ENCODE measurements at places on chromosomes 5 and 9.

- DNase-seq = no peak
Measured at GRCh38 chr5:80884929-80885328, 75.2 kb upstream of the RASGRF2 start.

DNA sequence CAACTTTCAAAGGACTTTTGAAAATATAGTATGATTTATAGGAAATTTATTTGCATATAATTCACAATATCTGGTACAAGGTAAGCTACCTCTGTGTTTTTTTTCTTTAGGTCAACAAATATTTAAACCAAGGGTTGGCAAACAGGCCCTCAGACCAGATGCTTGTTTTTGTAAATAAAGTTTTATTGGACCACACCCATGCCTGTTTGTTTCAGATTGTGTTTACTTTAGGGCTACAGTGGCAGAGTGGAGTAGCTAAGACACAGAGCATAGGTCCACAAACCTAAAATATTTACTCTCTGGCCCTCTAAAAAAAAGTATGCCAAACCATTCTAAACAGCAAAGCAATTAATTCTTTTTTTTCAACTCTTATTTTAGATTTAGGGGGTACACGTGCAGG lies 119.7 kb upstream of the CCDC152 start:
- no peak for DNase-seq

DNA sequence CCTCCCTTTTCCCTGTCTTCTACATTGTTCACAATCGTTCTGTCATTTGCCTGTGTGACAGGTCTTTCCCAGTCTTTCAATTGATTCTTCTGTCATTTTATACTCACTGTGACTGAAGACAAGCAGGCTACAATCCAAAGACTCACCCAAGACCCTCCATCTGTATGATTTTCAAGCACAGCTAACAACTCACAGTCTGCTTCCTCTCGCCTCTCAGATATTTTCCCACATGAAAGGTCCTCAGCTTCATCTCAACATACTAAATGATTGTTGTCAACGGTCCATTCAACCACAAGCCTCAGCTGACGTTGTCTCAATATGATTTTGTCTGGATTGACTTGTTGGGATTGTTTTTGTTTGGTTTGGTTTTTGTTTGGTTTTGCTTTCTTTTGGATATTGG lies 346.5 kb downstream of the NFIB start:
- DNase-seq = no peak

GRCh38 chr5:139878093-139878492 lies 82.5 kb downstream of the PSD2 start:
- no peak for DNase-seq

- no peak for DNase-seq
Measured at GRCh38 chr5:180350296-180350695, 2.8 kb downstream of the GFPT2 start.

DNA sequence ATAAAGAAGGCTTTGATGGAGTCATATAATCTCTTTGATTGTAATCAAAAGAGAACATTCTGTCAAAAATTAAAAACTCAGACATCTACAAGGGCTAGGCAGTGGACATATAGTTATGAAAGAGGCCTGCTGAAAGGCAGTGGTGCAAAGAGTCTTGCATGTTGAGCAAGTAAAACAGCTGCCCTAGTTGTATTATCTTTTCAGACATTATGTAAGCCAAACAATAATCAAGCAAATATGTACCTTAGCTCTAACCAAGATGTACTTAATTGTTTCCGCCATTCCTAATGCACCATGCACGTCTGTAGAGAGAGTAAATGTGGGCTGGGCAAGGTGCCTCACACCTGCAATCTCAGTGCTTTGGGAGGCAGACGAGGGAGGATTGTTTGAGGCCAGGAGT lies 14.3 kb downstream of the GAPT start:
- no peak for DNase-seq

GRCh38 chr5:173733831-173734501 lies 117.5 kb upstream of the BOD1 start:
- no peak for DNase-seq

DNA sequence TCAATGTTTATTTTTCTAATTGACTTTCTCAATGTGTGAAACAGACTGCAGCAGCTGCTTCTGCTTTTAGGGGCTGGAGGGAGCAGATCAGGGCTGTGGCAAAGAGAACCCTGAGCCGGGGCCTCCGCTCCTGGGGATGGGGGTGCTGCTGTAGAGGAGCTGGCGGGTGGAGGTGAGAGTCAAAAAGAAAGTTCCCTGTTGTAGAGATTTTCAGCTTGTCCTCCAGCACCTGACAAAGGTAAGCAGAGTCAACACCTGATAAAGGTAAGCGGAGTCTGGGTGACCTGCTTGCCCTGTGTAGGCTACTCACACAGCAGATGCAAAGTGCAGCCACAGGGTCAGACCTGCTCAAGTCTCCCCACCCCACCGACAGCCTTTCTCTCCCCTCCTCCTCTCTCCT lies 252.4 kb upstream of the IRX1 start:
- no peak for DNase-seq

- no peak for DNase-seq
Measured at GRCh38 chr5:172901012-172901780, 58.0 kb upstream of the RPL26L1 start.

GRCh38 chr5:145244251-145244650 lies 590.9 kb downstream of the PRELID2 start:
- DNase-seq = no peak

DNA sequence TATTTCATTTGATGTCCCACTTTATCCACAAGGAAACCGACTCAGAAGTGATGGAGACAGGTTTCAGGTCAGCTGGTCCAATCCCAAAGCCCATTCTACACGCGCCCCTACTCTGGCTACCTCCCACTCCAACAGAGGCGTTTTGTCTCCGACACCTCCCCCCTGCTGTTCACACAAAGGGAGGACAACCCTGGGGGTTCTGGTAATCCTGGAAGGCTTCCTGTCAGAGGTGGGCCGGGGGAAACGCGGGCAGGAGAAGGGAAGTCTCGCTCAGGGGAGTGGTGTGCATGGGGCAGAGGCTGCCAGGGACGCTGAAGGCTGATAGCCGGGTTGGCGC lies 39.7 kb upstream of the GABRP start:
- DNase-seq = no peak

GRCh38 chr9:108765265-108765664 lies 90.5 kb downstream of the ACTL7B start:
- no peak for DNase-seq

DNA sequence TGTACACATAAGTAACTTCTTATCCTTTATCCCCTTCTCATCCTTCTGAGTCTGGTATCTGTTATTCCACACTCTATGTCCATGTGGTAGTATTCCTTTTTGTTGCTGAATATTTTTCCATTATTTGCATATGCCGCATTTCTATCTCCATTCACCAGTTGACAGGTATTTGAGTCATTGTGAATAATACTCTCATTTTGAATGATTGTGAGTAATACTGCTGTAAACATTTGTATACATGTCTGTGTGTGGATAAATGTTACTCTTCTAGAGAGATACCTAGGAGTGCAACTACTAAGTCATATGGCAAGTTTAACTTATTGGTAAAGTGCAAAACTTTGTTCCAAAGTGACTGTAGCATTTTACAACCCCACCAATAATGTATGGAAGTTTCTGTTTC lies 15.6 kb downstream of the RIC1 start:
- DNase-seq = no peak
